CD4-positive, CD25-positive, alpha-beta regulatory T cell (primary cell): ENCODE measurements at places on chromosomes 1 and 21. TPM values are rescaled to one million over a fixed set of nuclear protein-coding genes. Genes with fewer than 3 reads are reported as not detected.
A peak's percentile ranks its signal among the peaks of the same experiment; 100 is the strongest.

DNA sequence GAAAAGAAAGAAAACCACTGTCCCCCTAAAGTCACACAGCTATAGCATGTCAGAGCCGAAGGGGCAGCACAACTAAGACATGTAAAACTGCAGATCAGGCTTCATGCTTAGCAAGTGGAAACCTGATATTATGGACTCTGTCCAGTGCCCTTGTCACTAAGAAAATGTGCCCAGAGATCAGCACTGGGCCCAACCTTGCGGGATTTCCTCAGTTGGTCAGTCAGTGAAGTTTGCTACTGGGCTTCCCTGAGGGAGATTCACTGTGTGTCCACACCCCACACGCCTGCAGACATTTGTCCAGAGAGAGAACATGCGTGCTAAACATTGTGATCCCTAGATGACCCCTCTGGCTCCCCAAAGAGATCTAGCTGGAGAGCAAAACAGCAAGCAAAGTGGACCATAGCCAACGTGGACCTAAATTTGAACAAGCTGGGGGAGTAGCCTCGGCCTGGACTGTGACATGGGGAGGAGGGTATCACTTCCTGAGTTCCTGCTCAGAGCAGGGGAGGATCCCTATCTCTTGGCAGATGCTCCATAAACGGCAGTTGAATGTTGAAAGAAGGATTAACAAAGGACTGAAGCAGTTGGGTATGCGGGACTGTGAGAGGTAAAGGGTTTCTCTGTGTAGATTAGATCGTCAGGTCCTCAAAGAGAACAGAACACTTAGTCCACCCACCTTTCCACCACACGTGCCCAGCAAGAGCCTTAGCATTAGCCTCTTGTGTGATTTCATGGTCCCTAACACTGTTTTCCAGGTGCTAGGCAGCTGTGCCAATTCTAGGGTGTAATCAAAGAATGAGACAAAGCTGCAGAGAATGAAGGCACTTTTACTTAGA is 53.6 kb downstream of the GLUL start:
- no peak for DNase-seq

DNA sequence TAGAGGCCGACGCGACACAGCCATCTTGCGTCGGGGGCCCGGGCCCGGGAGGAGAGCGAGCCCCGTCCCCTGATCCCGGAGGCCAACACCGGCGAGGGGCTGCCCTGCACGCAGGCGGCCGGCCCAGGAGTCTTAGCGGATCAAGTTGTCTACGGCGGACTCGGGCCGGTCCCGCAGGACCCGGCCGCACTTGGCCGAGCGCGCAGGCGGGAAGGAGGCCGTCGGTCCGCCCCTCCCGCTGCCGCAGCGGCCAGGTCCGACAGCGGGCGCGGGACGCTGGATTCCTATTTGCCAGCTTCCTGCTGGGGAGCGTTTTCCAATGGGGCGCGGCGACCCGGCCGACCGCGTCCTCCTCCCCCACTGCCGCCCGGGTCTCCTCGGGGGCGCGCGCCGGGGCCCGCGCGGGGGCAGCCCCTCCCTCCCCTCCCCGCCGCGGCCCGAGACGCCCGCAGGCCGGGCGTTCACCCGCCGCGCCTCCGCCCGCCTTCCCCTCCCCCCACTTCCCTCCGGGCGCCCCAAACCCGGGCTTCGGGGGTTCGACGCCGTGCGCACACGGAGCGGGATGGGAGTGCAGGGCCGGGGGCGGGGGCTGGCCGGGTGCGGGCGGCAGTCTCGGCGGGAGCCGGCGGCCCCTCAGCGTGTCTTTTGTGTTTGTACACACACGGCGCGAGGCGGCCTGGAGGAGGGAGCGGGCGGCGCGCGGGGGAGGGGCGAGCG is 517 bp upstream of the H3-3A start:
- peak; percentile 65 for DNase-seq

DNA sequence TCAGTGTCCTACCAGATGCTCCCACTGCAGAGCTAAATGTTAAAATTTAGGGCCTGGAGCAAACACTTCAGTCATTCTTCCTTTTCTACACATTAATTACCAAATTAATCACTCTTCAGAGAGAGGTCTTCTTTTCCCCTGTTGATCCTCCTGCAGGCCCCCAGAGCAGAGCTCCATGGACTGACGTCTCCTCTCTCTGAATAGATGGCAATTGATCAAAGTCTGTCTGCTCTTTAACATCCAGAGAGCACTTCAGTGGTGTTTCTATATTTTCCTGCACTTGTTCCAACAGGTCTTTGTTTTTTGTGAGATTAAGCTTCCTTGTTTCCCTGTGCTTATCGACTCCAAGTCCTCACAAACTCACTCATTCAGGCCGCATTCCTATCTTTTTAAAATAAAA is 239.3 kb downstream of the SIPA1L2 start:
- DNase-seq: no peak

DNA sequence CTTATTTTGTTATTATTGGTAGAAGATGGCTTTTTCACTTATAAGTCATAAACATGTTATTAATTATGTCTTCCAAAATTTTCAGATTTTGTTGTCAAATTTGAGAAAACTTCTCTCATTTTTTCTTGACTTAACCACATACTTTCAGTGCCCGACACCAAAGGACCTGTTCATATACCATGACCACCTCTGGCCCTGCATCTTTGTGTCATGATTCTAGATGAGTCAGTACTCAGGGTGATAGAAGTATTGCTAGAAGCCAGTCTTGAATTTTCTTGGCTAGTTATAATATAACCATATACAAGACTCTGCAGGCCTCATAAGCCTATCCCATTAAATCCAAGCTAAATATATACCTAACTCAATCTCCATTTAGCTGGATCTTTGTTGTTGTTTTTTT is 35.4 kb upstream of the DPH5 start:
- DNase-seq: no peak

DNA sequence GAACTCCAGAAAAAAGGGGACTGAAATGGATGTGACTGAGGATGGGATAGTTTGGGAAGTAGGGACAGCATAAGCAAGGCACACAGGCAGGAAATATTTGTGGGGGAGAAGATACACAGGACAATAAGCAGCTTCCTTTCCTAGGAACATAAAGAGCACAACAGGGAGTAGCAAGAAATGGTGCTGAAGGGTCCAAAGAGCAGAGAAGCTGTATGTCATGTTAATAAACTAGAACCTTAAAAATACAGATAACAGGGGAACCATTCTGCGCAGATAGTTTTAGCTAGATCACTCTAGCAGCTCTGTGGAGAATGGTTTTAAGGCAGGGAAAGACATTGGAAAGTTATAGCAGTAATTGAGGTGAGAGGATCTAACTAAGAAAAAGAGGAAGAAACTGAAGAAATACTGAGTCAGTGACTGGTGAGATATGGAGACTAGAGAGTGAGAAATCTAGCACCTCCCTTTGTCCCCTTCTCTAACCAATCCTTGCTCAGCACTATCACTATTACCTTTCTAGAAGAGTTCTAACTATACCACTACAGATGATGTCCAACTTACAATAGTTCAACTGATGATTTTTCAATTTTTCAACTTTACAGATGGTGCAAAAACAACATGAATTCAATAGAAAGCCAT is 95.0 kb downstream of the CDC42BPA start:
- no peak for DNase-seq

DNA sequence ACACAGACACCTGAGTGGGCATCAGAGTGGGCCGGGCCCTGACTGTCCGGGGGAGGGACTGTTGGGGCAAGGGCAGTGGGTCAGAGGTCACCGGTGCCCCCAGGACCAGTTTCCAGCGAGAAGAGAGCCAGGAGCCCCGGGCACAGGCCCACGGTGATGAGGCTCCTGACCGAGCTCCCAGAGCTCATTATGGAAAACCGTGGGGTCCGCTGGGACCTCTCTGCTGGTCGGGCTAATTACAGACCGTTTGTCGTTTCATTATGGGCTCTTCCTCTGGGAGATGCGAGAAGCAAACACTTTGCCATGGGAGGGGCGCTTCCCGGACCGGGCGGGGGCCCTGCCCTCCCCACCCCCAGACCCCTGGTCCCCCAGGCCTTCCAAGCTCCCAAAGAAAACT is 12.0 kb upstream of the TTLL10 start:
- no peak for DNase-seq

GRCh38 chr1:60036856-60037460 is 36.6 kb downstream of the C1orf87 start:
- DNase-seq: no peak

DNA sequence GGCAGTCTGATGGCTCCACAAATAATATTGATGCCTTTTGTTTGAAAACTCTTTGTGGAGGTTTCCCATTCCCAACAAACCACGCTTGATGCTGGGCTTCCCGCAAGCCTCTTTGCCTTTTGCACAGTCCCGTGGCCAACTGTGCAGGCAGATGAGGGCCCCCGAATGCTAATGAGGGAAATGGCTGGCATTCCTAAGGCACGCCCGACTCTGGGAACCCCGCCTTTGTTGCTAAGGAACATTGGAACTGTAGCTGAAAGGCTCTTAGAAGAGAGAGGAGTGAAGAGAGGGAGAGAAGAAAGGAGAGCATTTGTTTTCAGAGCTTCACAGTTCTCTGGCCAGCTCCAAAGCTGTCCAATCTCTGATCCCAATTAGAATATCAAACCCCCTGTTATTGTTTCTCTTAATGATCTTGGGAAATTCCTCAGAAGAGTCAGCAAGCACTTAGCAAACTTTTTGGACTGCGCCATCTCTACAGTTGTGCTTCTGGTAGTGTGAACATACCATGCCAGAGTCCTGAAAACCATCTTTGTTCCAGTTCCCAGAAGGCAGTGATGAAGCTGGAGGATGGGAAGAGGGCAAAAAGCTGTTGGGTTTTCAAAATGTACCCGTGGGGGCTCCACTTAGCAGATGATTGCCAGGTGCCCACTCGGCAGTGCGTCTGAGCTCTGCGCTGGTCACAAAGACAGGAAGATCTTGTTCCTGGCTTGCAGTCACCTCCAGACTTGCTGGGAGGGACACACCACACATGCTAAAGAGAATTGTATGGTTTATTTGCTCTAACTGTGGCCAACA is 60.1 kb upstream of the CYP2J2 start:
- DNase-seq: no peak

- no peak for DNase-seq
These were observed 275.9 kb upstream of the SNX7 start for GRCh38 chr1:98385652-98386051.

DNA sequence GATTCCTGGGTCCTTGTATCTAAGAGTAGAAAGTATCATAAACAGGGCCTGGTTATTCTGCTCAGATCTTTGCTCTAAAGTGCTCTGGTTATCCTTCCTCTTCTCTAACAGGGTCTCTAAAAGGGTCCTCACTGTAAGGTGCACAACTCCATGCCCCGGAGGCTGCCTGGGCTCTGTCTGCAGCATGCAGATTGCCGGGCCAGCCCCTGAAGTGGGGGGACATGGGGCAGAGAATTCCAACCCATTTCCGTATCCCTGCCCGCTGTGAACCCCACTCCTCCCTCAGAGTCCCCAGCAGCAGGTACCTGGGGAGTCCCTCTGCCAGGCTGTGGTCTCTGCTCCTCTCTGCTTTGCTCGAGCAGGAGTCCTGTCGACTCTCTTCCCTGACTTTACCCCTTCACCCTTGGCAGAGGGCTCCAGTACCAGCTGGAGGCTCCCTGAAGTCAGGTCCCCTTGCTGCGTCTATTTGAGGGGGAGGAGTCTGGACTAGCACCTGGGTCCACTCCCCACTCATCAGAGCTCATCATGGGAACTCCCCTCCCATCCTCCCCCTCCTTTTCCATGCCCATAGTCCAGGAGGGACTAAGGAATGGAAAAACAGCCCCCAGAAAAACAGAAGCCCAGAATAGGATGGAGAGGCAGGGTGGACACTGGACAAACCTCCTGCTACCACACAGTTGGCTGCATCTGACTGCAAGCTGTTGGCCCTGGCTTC is 12.1 kb downstream of the BLACAT1 start:
- no peak for DNase-seq

- DNase-seq: no peak
These were observed 172.5 kb downstream of the ST6GALNAC5 start for GRCh38 chr1:77039739-77040138.

DNA sequence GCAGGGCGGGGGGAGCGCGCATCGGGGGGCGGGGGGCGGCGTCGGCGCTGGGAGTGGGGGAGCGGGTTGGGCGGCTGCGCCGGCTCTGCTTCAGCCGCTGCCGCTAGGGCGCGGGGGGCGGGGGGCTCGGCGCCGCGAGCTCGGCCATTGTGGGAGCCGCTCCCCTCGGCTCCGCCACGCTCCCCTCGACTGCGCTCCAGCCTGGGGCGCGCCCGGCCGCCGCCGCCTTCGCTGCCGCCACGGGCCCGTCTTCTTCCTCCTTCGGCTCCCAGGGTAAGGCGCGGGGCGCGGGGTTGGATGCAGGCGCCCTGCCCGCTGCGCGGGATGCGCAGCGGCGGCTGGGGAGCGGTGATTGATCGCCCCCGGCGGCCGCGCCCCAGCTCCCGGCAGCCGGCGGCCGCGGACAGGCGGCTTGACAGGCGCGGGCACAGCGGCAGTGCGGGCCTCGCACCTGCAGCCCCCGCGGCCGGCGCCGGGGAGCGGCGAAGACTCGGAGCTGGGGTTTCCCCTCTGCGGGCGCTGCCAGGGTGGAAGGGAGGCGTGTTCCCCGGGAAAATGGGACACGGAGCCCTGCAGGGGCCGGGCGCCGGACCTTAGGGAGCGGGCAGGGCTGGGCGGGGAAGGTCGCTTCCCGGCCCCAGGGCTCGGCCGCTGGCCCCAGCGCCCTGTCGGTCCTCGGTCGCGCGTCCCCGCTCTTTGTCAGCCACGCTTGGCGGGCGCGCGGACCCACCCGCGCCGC is 55.3 kb downstream of the NDUFS5 start:
- peak; percentile 16 for DNase-seq

DNA sequence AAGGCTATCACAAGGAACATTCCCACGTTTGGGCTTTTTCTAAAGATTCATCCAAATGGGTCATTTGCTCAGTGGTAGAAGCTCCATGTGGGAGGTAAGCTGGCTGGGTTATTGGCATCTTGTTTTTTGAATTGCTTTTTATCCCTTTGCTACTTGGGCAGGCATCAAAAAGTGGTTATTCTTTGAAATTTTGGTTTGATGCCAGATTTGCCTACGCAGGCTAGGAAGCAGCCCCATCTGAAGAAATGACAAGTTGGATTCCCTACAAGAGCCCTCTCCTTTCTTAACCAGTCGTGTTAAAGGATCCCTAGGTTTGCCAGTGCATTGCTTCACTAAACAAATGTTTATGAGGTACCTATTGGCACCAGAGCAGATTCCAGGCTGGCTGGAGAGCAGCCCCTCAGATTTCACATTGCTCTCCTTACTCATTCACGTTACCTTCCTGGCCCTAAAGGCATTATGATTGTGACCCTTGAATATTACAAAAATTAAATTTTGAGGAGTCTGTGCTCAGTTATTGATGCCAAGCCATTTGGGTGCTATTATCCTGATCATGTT is 38.8 kb downstream of the ARID1A start:
- no peak for DNase-seq

- DNase-seq: no peak
These were observed 197.6 kb upstream of the FOXD3 start for GRCh38 chr1:63124666-63125191.

Gene TLR5
- 7.5 TPM for polyA plus RNA-seq

Gene DTL
- polyA plus RNA-seq: 0.95 TPM

Gene MCM3AP
- polyA plus RNA-seq: 47.2 TPM

Gene STIL
- polyA plus RNA-seq: 0.91 TPM

Gene OPRD1
- polyA plus RNA-seq: not detected

Gene RGS16
- 0.57 TPM for polyA plus RNA-seq
